Tongue (tissue), 3 donors: ENCODE measurements at places on chromosomes 6 and 20.
A peak's percentile ranks its signal among the peaks of the same experiment; 100 is the strongest.

- no peak for DNase-seq
Observed at GRCh38 chr20:12914804-12915203, 94.0 kb upstream of the SPTLC3 start.

DNA sequence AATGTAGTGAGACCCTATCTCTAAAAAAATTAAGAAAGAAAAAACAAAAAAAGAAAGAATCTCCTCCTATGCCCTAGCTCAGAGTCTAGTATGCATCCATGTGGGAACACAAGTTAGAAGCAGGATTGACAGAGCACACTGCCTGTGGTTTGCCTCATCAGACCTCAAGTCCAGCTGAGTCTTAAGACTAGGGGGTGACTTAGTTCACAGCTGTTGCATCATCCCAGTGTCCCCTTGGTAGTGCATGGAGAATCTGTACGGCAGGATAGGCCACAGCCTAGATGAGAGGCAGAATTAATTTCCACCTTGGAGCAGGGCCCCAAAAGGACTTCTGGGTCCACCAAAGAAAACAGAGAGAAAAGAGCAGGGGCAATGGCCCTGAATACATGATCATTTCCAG lies 13.7 kb downstream of the PNPLA1 start:
- no peak for DNase-seq

GRCh38 chr20:11186301-11187008 lies 512.7 kb upstream of the JAG1 start:
- DNase-seq = no peak

- peak; percentile 75 for DNase-seq
Observed at GRCh38 chr6:110053395-110054240, 75.5 kb downstream of the GPR6 start.

DNA sequence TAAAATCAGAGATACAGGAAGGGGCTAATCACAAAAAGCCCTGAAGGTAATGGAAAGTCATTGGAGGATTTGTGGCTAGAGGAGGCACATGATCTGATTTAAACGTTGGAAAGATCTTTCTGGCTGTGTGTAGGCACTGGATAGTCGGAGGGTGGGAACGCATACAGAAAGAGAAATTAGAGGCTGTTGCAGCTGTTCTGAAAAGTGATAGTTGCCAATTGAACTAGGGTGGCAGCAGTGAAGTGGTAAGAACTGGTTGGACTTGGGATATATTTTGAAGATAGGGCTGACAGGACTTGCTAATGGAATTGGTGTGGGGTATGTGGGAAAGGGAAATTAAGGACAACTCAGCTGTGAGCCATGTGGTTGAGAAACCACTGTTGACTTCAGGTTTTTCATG lies 223.6 kb downstream of the OGFRL1 start:
- DNase-seq = peak; percentile 79

DNA sequence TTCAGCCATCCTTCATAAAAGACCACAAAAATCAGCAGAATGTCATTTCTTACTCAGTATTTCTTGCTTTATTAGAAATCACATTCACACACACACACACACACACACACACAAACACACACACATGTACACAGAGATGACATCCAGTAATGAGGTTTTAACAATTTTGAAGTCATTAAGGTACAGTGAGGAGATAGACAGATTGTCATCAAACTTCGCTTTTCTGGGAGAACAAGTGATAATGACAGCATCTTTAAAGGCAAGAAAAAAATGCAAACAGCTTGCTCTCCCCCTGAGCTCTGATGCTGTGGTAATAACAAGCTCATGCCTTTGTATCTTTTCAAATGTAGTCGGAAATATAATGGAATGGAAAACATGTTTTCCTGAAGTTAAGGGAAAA lies 184.4 kb upstream of the RNF217 start:
- DNase-seq = no peak

DNA sequence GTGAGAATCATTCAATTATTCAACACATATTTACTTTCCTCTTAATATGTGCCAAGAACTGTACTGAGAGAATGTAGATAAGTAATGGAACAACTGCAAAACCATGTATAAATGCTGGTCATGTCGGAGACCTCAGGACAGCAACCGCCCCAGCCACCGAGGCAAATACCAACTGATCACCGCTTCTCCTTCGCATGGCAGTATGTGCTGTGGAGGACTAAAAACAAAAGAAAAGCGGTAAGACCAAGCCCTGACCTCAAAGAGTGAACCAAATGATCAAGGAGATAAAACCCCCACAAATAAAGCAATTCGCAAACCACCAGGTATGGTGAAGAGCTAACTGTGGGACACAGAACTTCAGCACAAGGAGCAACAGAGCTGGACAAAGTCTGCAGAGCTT lies 104.3 kb downstream of the TRERF1 start:
- no peak for DNase-seq

GRCh38 chr6:100372326-100373091 lies 92.2 kb downstream of the SIM1 start:
- no peak for DNase-seq

GRCh38 chr6:169998457-169998856 lies 247.0 kb downstream of the ERMARD start:
- DNase-seq = no peak

DNA sequence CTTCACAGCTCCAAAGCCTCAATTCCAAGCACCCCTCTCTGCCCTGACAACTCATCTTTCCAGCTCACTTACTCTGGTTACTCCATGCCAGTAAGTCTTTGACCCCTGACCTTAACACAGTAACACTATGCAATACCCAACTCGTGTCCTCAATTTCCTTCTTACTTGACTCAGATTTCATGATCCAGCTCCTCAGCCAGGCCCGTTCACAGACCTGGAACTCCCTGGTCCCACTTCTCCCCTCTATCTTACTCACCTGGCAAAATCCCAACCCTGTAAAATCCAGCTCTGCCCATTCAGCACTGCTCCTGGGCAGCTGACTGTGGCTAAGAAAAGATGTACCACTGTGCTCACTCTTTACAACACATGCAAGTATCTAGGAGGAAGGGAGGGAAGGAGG lies 7.9 kb downstream of the GNL1 start:
- no peak for DNase-seq

DNA sequence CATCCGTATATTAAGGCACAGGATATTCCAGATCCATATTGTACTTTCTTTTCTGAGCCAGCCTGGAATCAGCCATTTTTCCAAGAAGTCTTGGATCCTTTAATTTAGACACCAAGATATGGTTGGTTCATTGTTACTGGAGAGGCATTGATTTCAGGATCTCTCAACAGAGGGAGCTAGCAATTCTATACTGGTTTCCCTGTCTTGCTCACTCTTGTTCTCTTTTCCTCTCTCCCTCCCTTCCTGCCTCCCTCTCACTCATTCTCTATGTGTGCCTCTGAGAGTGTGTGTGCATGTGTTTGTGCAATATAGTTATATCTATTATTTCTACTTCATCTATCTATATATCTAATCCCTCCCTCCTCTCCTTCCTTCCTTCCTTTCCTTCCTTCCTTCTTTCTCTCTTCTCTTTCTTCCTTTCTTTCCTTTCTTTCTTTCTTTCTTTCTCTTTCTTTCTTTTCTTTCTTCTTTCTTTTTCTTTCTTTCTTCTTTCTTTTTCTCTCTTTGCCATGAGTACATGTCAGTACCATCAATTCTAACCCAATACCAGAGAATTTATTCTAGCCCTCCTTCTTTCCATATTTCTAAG lies 299.1 kb downstream of the EPHA7 start:
- DNase-seq = no peak

DNA sequence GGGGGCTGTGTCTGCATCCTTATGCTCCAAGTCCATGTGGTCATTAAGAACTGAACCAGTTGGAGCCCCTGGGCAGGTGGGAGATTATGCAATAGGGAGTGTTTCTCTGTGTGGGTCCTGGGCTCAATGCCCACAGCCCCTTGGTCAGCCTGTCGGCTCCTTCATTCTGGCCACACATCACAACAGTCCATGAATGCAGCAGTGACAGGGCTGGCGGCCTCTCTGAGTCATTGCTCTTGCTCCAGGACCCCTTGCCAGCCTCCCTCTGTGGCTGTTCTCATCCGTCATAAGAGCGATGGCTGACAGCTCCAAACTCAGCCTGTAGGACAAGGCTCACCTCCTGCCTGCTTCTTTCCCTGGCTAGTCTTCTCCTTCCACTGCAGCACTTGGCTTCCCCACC lies 609.5 kb upstream of the CDH4 start:
- peak; percentile 3 for DNase-seq

DNA sequence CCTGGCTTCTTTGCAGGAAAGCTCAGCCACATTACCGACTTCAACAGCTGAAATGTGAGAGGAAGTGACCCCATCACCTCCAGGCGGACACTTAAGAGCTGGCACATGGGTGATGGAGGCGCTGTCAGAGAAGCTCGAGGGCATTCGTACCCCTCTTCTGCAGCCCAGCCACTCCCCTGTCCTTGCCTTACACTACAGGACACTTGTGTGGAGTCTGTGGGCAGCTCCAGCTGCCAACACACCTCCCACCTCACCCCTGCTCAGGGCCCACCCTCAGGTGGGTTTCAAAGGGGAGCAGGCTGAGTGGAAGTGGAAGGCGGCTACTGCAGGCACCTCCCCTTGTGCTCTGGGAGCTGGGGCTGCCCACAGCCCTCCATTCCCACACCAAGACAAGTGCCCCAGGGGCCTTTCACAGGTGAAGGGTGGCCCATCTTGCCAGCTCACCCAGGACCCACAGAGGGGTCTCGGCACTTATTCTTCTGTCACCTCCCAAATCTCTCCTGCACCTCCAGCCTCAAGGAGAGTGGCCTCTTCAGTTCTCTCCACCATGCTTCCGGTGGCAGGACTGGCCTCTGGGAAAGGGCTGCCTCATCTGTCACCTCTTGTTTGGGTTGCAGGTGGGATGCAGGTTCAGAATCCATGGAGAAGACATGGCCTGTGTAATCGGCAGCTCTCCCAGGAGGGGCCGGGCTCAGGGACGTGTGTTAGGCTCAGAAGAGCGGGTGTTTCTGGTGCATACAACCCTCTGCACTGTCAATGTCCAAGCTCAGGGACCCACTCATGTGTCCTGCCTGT lies 49.8 kb downstream of the IRF4 start:
- no peak for DNase-seq

- no peak for DNase-seq
Observed at GRCh38 chr20:32537657-32538525, 47.2 kb downstream of the NOL4L start.

- DNase-seq = no peak
Observed at GRCh38 chr20:38267296-38267695, 6.8 kb upstream of the KIAA1755 start.

DNA sequence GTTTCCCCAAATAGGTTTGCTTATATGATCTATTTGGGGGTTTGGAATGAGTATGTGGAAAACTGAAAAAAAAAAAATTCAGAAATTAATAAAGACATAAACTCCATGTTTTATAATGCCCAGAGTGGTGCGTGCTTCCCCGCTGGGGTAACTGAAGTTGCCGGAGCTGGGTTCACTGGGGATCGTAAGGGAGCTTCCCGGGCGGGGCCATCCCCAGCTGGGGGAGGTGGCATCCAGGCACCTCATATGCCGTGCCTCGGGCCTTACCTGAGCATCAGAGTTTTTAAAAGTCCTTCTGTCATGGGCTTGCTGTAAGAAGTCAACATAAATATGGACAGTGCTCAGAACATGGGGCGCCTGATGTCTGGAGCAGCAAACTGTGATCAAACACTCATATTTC lies 17.9 kb upstream of the RAMACL start:
- DNase-seq = no peak

- DNase-seq = no peak
Observed at GRCh38 chr20:44051661-44052000, 135.4 kb downstream of the JPH2 start.

- DNase-seq = no peak
Observed at GRCh38 chr6:96700915-96701314, 136.4 kb downstream of the GPR63 start.

- DNase-seq = peak; percentile 83
Observed at GRCh38 chr6:25014791-25015560, 79.2 kb upstream of the RIPOR2 start.

- no peak for DNase-seq
Observed at GRCh38 chr6:23511817-23512216, 614.2 kb upstream of the NRSN1 start.

GRCh38 chr6:24513602-24514001 lies 18.8 kb downstream of the ALDH5A1 start:
- DNase-seq = no peak

- no peak for DNase-seq
Observed at GRCh38 chr6:109290143-109290931, 91.9 kb downstream of the CD164 start.

GRCh38 chr6:109117346-109118035 lies 22.2 kb downstream of the CEP57L1 start:
- no peak for DNase-seq

DNA sequence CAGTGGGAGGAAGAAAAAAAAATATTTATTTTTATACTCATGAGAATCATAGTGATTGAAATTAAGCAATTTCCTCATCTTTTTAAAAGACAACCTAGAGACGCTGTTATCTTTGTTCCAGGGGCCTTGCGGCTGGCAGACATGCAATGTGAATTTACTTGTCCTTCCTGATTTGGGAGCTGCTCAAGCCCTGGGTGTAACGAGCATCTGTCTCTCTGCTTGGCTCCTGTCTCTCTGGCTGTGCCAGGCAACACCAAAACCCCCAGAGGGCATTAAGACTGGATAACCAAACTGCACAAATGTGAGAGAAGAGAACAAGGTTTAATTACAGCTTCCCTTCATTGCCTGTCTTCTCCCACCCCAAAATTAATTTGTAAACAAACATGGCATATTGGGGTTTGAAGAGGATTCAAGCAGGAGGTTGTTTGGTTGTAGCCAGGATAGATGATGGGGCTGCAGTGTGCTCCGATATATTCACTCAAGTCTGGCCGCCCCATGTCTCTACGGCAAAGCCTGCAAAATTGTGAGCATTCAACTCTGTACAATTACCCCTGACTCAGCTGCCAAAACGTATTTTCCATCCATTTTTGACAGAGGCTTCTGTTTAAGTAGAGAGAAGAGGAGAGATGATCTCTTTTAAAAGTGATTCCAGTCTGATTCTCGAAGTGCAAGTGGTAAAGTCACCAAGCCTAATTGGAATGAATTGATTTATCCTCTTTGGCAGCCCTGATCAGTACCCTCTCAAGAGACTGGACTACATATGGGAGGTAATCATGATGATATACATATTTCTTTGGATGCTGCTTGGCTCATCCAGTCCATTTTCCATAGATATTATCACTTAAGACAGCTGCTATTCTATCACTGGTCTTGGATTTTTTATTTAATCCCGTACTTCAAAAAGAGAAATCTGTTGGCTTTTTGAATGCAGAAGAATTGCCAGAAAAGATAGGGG lies 170.2 kb downstream of the SLC24A3 start:
- peak; percentile 89 for DNase-seq

- DNase-seq = no peak
Observed at GRCh38 chr6:72272958-72273357, 348.9 kb upstream of the KCNQ5 start.

GRCh38 chr20:3767110-3767426 lies 485 bp downstream of the ADISSP start:
- DNase-seq = no peak

DNA sequence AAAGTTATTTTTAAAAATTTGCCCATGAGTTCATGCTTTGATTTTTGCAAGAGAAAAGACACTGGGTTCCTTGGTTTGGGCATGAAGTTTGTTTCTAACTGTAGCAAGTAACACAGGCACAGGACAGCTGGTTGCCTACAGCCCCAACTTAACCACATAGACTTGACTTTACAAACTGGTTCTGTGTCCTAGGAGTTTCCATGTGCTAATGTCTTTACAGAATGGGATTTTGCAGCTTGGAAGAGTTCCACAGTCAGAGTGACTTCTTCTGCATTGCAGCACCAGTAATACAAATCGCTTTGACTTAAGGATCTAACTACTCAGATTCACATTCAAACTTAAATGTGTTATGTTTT lies 44.3 kb downstream of the OR2B2 start:
- DNase-seq = peak; percentile 71
